NCI-H1694 (cell line): ENCODE measurements at places on chromosomes 3 and 15.

DNA sequence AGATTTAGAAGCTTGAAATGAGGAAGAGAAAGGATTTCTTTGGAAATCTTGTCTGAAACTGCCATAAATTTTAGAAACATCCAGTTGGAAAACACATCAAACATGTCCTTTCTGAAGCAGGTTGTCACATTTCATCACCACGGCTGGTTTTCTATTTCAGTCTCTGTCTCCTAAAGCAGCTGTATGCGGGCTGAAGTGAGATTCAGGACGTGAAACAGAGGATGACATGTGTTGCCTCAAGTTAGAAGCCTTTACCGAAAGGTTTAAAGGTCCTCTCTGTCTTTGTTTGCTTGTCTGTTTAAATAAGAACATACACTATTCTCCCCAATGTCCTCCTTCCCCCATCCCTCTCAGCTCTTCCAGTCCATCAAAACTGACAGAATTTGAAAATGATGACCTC, 141.9 kb downstream of the SQOR start:
- no peak for DNase-seq

- DNase-seq = no peak
Observed at GRCh38 chr3:110564674-110565073, 506.9 kb upstream of the NECTIN3 start.

GRCh38 chr3:72739531-72740466, 108.4 kb downstream of the SHQ1 start:
- DNase-seq = no peak

GRCh38 chr3:196883361-196883760, 15.6 kb downstream of the SENP5 start:
- DNase-seq = no peak

GRCh38 chr15:52082197-52083036, 30.2 kb downstream of the BCL2L10 start:
- no peak for DNase-seq

GRCh38 chr3:158571969-158572765, 1.2 kb downstream of the MLF1 start:
- DNase-seq = no peak
